ENCODE measurements at places on chromosomes 16 and 17. TPM values are rescaled to one million over a fixed set of nuclear protein-coding genes. Genes with fewer than 3 reads are reported as not detected.

DNA sequence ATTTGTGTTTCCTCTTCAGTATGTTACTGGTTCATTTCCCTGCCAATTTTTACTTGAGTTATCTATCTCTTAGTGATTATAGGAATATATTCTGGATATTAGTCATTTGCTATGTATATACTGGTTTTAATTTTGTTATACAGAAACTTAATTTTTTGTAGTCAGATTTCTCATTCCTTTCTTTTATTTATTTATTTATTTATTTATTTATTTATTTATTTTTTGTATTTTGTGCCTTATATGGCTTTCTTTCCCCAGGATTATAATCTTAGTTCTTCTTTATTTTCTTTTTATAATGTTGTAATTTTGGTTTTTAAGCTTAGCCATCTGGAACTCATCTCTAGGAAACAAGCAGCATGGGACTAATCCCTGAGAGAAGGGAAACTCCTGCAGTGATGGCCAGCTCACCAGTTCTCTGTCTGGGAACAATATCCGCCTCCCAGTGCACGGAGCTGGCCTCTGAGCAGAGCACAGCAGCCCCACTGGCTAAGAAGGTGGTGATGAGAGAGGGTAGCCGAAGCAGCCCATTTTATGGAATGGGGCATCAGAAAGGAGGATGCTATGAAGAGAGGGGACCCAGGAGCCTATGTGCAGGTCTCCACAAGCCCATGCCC lies 54.5 kb upstream of the ADORA2B start:
- no peak for DNase-seq

- DNase-seq, result peak; percentile 78
Observed at GRCh38 chr17:8041249-8041928, 2.5 kb downstream of the ALOX15B start.

GRCh38 chr16:66585481-66586239 lies 6.4 kb downstream of the CMTM2 start:
- DNase-seq, result no peak

NAGPA gene
- 33.4 TPM for total RNA-seq

NPIPA7 gene
- total RNA-seq, result 6.4 TPM

All from GM23248 (cell line).